ENCODE measurements at places on chromosomes 3 and 15. TPM values are rescaled to one million over a fixed set of nuclear protein-coding genes. Genes with fewer than 3 reads are reported as not detected.

- no peak overlapping the region for H3K27ac ChIP-seq
- no peak for DNase-seq
- H3K27me3 ChIP-seq, result no peaks in the 10 kb centered on the region
These were observed 152.1 kb downstream of the PDE8A start for GRCh38 chr15:85133709-85134108.

- no peak overlapping the region for H3K4me3 ChIP-seq
- H3K27me3 ChIP-seq, result no peaks in the 10 kb centered on the region
- H3K4me1 ChIP-seq, result peaks cover 9% of the 10 kb centered on the region
- H3K27ac ChIP-seq, result no peak overlapping the region
- DNase-seq, result no peak
- H3K36me3 ChIP-seq, result no peaks in the 10 kb centered on the region
These were observed 30.4 kb downstream of the CCDC13 start for GRCh38 chr3:42742688-42743087.

GRCh38 chr3:100425316-100425715 lies 24.0 kb downstream of the LNP1 start:
- DNase-seq, result no peak
- no peaks in the 10 kb centered on the region for H3K27me3 ChIP-seq
- H3K36me3 ChIP-seq, result no peaks in the 10 kb centered on the region

DNA sequence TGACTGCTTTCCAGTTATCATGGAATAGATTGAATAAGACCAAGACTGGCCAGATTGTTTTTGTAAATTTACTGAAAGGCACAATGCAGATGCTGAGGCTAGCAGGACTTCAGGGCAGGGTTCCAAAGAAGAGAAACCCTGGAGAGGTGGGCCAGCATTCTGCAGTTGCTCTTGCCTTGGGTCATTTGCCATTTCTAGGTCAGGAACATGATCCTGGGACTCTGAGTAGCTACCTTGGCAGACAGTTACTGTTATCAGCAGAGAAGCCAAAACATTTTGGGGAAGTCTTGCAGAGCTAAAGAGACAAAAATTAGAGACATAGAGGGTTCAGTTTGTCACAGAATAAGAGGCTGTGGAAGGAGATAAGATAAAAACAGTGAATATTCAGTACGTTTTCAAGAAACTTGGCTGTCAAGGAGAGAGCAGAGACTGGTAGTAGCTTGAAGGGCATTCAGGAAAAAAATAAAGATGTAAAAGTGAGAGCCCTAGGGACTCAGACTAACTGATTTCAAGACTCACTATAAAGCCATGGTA lies 46.8 kb upstream of the MYRIP start:
- no peaks in the 10 kb centered on the region for H3K27me3 ChIP-seq
- H3K4me1 ChIP-seq, result peaks cover 3% of the 10 kb centered on the region
- no peak overlapping the region for H3K4me3 ChIP-seq

DNA sequence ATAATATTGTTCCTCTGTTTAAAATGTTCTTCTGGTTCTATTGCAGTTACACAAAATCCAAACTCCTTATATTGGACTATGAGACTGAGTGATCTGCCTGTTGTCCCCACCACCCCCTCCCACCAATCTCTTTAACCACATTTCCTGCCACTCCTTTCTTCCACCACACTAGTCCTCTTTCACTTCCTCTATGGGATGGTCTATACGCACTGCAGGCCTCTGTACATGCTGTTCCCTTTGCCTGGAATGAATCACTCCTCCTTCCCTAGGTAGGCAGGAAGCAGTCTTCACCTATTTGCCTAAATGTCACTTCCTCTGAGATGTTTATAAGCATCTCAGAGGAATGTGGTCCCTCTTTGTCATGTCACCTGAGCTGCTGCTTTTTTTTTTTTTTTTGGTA lies 4.0 kb downstream of the MAP2K1 start:
- H3K4me1 ChIP-seq, result peaks cover 3% of the 10 kb centered on the region
- H3K36me3 ChIP-seq, result no peaks in the 10 kb centered on the region
- H3K27ac ChIP-seq, result no peak overlapping the region
- DNase-seq, result no peak
- H3K27me3 ChIP-seq, result no peaks in the 10 kb centered on the region
- H3K4me3 ChIP-seq, result no peak overlapping the region

GRCh38 chr3:183508821-183509220 lies 46.7 kb downstream of the KLHL6 start:
- no peak overlapping the region for H3K4me3 ChIP-seq
- H3K27me3 ChIP-seq, result no peaks in the 10 kb centered on the region
- H3K36me3 ChIP-seq, result no peaks in the 10 kb centered on the region
- peaks cover 13% of the 10 kb centered on the region for H3K4me1 ChIP-seq
- DNase-seq, result no peak

DNA sequence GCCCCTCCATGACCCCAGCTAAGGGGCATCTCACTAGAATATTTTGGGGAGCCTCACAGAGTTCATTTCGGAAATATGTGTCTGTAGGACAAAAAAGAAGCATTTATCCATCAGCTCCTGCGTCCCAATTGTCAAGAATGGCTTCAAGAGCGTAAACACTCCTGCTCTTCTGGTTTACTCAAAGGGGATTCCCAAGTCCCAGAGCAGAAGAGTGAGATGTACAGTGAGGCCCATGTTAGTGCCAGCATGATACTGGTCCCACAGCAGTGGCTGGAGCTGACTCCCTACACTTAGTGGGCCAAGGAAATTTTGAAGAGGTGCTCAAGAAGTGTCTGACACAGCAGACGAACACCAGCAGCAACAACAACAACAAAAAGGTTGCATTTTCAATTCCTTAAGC lies 34.9 kb upstream of the ARL8B start:
- H3K27me3 ChIP-seq, result no peaks in the 10 kb centered on the region
- H3K4me3 ChIP-seq, result no peak overlapping the region
- peaks cover 1% of the 10 kb centered on the region for H3K4me1 ChIP-seq

DNA sequence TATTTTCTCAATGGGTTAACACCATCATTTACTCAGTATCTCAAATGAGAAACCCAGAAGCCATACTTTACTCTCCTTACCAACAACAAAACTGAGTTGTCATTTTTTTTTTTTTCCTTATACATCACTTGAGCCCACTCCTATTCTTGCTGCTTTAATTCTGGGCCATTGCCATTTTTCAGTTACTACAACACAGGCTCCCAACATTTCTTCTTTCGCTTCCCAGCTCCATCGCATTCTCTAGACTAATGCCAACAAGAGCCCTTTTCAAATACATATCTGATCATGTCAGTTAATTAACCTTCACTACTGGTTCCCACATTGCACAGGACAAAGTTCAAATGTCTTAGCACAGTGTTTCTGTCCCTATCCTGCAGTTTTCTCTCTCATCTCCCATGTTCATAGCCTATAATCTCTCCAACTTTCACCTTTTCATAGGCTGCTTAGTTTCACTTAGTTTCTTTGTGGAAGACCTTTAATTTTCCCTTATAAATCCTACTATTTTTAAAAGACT lies 22.5 kb upstream of the ANXA2 start:
- no peaks in the 10 kb centered on the region for H3K4me1 ChIP-seq
- no peak overlapping the region for H3K27ac ChIP-seq
- no peak for DNase-seq
- no peaks in the 10 kb centered on the region for H3K27me3 ChIP-seq
- H3K36me3 ChIP-seq, result no peaks in the 10 kb centered on the region
- H3K4me3 ChIP-seq, result no peak overlapping the region

GRCh38 chr15:42121682-42122081 lies 27.3 kb upstream of the PLA2G4D start:
- H3K4me3 ChIP-seq, result no peak overlapping the region
- H3K27ac ChIP-seq, result no peak overlapping the region
- H3K36me3 ChIP-seq, result no peaks in the 10 kb centered on the region

DNA sequence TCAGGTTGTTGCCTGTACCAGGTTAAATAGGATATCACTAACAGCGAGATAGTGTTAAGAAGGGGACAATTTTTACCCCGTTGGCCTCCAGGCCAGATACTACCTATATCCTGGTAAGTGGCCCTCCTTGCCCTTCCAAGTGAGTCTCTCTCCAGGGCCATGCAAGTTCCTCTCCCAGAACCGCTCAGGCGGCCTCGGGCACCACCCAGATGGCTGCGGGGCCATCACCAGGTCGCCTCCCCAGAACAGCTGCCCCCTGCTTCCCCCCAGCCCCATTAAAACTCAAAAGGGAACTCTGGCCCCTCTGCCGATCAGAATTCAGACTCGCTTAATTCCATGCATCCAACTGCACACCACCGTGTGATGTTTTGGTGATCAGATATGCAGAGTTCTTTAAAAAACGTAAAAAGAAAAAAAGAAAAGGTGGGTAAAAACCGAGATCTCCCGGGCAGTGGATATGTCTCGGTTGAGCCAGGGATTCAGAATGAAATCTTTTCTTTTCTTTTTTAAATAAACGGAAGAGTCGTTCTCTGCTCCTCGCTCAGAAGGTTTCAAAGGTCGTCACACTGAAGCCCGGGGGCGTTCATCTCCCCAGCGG lies 1.9 kb upstream of the TRIM71 start:
- H3K27me3 ChIP-seq, result no peaks in the 10 kb centered on the region
- no peak overlapping the region for H3K4me3 ChIP-seq
- H3K36me3 ChIP-seq, result no peaks in the 10 kb centered on the region
- H3K27ac ChIP-seq, result no peak overlapping the region

- no peak for DNase-seq
- no peaks in the 10 kb centered on the region for H3K27me3 ChIP-seq
- H3K4me1 ChIP-seq, result no peaks in the 10 kb centered on the region
- H3K4me3 ChIP-seq, result no peak overlapping the region
These were observed 37.1 kb downstream of the SYNM start for GRCh38 chr15:99141943-99142342.

DNA sequence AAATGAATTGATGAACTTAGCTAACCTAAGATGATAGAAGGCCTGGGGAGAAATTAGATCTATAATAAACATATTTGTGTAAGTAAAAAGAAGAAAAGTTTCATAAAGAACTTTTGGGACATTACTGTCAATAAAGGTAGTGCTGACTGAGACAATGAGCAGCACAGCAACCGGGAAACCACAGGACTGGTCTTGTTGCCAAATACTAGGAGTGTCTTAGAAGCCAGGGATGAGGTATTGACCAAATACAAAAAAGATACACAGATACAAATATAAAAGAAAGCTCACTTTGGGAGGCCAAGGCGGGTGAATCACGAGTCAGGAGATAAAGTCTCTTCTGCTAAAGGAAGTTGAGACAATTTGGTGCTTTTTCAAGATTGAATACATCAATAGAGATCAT lies 362.4 kb upstream of the ZNF385D start:
- DNase-seq, result no peak
- H3K4me3 ChIP-seq, result no peak overlapping the region
- H3K27me3 ChIP-seq, result no peaks in the 10 kb centered on the region
- peaks cover 1% of the 10 kb centered on the region for H3K4me1 ChIP-seq
- no peak overlapping the region for H3K27ac ChIP-seq
- H3K36me3 ChIP-seq, result no peaks in the 10 kb centered on the region

GRCh38 chr3:15521573-15521965 lies at the start of gene COLQ:
Gene COLQ (minus strand): TSS chr3:15521706. CDS start chr3:15521625, 81 bp downstream.
- no peak within 1 kb of the TSS for H3K27ac ChIP-seq
- no peaks in the 10 kb centered on the region for H3K36me3 ChIP-seq
- H3K4me3 ChIP-seq, result no peak within 1 kb of the TSS
- no peaks in the 10 kb centered on the region for H3K27me3 ChIP-seq
- no peaks in the 10 kb centered on the region for H3K4me1 ChIP-seq

DNA sequence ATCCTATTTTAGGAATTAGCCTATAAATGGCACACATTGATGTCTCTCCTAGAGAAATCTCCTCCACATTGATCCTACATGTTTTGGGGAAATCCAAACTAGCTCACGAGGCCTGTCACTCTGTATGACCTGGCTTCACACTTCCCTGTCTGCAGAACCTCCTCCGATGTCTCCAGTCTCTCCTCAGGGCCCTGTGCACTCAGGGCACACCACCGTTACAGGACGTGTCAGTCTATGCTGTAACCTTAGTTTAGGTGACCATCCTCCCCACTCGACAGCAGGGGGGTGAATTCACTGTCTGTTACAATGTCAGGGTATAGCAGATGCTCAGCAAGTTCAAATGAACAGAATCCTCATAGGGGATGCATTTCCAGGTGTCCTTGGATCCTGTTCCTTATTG lies 249.1 kb downstream of the OCA2 start:
- no peaks in the 10 kb centered on the region for H3K36me3 ChIP-seq
- no peaks in the 10 kb centered on the region for H3K27me3 ChIP-seq
- no peak for DNase-seq
- H3K4me3 ChIP-seq, result no peak overlapping the region
- H3K4me1 ChIP-seq, result no peaks in the 10 kb centered on the region

Gene DUOX1
- 2.4 TPM for total RNA-seq

Gene REC114
- total RNA-seq, result not detected

Gene CKMT1B
- total RNA-seq, result not detected

Gene CNTN4
- total RNA-seq, result 2.8 TPM

Gene SERINC4
- total RNA-seq, result 0.07 TPM

Gene NXPE3
- total RNA-seq, result 15.0 TPM

All from ovary (tissue), 10 donors.